ENCODE measurements at places on chromosomes 13 and 19.

DNA sequence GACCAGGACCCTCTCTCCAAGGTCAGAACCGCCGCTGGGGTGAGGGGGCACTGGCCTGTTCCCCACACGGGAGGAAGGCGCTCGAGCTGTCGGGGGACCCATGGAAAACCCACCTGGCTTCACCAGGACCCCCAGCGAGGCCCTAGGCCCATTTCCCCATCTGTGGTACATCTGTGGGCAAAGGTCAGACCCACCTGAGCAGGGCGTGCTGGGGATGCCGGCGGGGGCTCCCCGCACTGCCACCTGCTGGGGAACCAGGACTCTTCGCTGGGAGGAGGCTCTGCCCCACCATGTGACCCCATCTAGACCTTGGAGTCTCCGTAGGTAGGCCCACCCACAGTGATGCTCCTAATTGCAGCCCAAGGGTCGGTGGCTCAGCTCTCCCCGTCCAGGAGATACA lies 511 bp downstream of the WDR88 start:
- no peak for DNase-seq

GRCh38 chr13:114107686-114108081 lies 24.7 kb downstream of the RASA3 start:
- DNase-seq: peak; percentile 86

GRCh38 chr19:3734310-3734600 lies 26.1 kb downstream of the TJP3 start:
- DNase-seq: no peak

GRCh38 chr13:23739596-23739995 lies 149.6 kb downstream of the MIPEP start:
- DNase-seq: no peak

GRCh38 chr13:106373989-106374572 lies 161.4 kb downstream of the EFNB2 start:
- DNase-seq: no peak

GRCh38 chr13:114108141-114108761 lies 24.2 kb downstream of the RASA3 start:
- DNase-seq: no peak

GRCh38 chr13:105165449-105166125 lies 1369.9 kb downstream of the EFNB2 start:
- no peak for DNase-seq

DNA sequence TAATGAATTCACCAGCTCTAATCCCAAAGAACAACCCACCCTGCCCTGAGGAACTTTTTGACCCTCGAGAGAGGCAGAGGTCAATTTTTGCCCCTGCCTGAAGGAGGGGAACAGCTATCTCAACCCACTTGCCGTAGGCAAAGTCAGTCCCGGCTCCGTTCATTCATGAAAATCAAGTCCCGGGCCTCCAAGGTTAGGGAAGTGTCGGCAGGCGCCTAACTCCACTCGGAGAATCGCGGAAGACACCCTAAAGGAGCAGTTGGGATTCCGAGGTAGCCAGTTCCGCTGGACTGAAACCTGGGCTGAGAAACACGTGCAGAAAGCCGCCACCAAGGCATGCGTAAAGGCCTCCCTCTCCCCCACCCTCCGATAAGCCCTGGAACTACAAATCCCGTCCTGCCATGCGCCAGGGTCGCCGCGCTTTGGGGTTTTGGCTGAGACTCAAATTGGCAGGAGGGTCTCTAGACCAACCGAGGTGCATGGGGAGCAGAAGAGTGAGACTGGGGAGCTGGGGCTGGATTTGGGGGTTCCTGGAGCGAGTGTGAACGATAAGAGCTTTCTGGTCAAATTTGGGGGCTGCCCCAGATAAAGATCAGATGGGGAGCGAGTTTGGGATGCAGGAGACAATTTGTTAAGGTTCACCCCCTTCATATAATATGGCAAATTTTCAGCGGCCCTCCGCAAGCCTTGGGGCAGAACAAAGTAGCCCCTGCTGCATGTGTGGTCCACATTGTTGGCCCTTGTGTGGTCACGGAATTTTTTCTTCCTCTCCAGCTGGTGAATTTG lies at the start of gene TNPO2:
Gene TNPO2, minus strand, starts transcription at position 292 of the 786 bp plus-strand sequence. CDS start 2,955 bp downstream, outside the sequence.
- peak; percentile 95 for DNase-seq

DNA sequence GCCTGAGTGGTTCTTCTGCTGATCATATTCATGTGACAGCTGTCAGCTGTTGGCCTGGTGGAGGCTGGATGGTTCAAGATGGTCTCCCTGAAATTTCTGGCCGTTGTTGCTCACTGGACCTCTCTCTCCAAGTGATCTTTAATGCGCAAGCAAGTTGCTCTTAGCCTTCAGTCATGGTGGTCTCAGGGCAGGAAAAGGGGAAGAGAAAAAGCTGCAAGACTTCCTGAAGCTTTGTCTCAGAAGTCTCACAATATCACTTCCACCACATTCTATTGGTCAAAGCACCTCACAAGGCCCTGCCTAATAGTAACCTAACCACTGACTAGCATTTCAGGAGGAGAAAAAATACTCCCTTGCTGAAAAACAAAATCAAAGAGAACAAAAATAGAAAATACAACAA lies 1.6 kb upstream of the ZNF567 start:
- no peak for DNase-seq

DNA sequence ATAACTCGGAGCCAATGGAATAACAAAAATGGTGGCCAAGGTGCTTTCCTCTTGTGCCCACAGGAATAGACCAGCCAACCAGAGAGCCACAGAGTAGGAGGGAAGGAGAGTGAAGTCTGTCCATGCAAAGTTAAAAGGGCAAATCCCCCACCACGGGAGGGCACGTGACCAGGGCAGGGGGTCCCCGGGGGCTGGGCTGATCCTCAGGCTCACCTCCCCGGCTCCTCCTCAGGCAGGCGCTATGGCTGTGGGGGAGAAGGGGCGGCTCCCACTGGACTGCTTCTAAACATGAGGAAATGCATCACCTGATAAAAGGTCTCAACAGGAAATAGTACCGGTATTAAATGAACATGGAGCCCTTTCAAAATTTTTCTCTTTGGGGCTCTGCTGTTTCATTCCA lies 73.2 kb upstream of the SLC15A1 start:
- no peak for DNase-seq

DNA sequence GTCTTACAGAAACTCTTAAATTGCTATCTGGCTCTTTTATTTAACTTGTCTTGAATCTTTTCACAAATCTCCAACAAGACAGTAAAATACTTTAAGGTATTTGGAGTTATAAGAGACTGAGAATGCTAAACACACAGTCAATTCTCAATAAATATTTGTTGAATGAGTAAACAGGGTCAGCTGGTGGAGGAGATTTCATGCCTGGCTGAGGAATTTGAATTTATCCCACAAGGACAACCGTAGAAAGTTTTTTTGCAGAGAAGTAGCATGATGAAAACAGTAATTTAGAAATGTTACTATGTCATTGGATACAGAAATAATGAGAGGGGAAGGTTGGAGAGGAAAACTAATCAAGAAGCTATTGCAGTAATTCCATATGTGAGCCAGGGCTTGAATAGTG lies 1223.7 kb downstream of the PCDH17 start:
- no peak for DNase-seq

DNA sequence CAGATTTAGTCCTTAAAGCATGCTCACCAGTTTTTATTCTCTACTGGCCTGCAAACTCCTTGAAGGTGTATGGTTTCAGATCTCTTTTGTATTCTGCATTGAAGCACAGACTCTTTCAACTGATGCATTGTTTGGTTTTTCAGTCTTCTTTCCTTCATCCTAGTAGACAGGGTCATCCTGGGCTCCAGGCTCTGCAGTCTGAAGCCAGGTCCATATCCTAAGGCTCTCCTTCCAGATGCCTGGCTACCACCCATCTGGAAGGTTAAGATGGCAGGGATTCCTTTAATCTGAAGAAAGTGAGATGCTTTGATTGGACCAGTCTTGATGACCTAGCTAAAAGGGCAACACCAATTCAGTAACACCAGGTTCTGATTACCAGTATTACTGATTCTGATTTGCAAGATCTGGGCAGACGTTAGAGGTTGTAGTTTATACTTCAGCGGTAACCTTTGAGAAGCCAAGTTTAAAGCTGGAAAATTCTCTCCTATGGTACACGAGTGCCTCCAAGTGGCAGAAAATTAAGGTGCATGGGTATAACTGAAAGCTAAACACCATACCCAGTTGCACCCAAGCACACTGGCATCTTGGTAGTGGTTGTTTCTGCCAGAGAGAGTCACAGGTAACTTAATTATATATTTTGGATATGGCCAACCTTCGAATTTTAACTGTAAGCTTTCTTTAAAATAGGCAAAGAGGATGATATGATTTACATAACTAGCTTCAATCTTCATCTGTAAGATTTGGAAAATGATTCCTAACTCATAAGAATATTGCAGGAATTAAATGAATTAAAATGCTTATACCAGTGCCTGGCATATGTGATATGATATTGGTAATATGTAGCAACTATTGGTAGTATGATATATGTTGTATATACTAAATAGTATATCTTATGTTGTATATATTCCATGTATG lies 1651.9 kb upstream of the MIR17HG start:
- DNase-seq: peak; percentile 35

DNA sequence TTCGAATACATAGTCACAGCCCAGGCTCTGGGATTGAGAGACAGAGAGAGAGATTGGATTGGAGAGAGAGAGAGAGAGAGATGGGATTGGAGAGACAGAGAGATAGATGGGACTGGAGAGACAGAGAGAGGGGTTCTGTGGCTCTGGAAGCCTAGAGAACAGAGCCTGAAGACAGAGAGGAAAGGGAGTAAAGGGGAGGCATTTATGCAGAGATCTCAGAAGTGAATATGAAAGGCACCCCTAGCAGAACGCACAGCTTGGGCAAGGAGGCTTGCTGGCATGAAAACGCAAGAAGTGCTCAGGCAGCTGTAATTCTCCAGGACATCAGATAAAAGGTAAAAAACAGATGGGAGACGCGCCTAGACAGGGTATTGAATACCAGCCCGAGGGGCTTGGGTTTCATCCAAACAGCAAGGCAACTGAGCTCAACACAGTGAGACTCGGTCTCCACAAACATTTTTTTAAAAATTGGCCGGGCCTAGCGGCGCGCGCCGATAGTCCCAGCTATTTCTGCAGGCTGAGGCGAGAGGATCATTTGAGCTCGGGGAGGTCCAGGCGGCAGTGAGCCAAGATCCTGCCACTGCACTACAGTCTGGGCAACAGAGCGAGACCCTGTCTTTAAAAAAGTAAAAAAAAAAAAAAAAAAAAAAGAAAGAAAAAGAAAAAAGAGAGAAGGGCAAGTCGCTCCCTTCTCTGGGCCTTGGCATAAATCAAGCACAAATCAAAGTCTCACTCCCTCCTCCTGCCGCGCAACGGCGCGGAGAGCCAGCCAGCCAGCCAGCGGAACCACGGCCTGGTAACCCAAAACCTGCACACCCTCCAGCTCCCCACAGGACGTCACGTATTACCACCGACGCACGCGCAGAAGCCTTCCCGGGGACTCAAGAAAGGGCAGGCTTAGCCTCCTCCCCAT lies 774 bp upstream of the PPP2R1A start:
- DNase-seq: peak; percentile 70

DNA sequence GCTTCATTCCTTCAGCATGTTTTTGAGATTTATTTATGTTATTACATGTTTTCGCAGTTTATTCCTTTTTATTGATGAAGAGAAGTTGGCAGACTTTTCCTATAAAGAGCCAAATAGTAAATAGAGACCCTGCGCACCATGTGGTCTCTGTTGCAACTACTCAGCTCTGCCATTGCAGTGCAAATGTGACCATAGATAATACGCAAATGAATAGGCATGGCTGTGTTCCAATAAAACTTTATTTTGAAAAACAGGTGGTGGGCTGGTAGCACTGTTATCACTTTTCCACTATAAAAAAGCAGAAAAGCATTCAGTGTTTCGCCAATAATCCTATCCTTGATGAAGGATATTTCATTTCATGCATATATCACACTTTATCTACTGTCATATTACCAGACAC lies 95.0 kb downstream of the DNAJC3 start:
- no peak for DNase-seq

GRCh38 chr19:46932346-46932745 lies 71.5 kb downstream of the ARHGAP35 start:
- no peak for DNase-seq

- DNase-seq: no peak
Observed at GRCh38 chr13:36329361-36329760, 16.8 kb downstream of the SPART start.

DNA sequence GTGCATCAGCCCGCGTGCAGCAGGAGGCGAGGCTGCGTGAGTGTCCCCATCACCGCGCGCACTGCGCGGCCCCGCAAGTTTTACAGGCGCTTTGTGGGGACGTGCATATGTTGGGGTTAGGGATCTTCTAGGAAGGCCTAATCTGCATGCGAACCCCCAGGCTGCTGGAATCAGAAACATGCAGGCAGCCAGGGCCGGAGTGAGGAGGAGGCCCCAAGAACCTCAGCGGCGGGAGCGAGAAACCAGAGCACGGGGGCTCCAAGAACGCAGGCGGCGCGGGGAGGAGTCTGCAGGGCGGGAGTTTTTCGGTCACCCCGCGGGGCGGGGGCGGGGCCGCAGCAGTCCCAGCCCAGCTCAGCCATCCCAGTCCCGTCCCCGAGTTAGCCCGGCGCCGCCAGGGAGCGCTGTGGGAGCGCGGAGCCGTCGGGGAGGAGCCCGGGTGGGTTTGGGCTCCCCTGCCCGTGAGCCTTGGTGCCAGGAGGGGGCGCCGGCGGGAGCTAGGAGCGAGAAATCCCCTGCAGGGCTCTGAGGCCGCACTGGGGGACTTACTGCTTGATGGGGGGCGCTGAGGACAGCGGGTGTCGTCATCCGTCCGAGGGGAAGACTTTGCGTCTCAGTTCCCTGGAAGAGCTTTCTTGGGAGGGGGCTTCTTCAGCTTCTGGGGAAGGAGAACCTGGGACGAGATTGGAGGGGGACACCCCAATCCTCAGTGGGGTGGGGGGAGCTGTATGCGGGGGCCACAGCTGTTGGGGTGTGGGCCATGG lies 933 bp upstream of the NRTN start:
- peak; percentile 97 for DNase-seq

DNA sequence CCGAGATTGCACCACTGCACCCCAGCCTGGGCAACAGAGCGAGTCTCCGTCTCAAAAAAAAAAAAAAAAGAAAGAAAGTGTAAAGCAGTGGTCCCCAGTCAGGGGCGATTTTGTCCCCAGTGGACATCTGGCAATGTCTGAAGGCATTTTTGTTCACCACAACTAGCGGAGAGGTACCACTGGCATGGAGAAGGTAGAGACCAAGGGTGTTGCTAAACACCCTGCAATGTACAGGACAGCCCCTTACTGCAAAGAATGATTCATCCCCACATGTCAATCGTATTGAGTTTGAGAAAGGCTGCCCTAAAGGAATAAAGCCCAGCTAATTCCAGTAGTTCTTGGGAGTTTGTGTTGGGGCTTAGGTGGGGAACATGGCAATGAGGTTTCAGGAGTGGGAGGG lies 38.7 kb downstream of the CYP4F2 start:
- no peak for DNase-seq

DNA sequence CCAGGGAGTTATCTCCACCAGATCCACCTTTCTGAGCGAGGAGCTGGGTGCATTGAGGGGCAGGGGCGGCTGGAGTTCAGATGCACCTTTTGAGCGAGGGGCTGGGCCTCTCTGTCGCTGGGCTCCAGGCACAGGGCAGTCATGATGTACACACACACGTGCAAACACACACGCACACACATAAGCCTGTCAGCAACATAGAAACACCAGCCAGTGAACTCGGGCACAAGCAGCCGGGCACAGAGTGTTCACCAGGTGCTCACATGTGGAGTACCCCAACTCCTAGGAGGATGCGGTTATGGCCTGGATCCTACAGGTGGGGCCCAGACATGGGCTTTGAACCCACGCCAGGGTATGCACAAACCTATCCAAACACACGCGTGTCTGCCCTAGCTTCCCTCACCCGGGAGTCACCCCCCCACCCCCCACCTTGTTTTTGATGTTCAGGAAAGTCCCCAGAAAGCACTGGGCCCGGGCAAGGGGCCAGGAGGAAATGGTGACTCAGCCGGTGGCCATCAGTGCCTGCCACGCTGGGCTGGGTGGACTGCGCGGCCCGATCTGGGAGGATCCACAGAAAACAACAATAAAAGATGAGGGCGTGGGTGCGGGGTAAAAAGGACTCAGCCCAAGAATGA lies 13.3 kb downstream of the ARRDC2 start:
- DNase-seq: no peak
